Liver (tissue), 10 donors: ENCODE measurements at places on chromosomes 12 and 14. TPM values are rescaled to one million over a fixed set of nuclear protein-coding genes. Genes with fewer than 3 reads are reported as not detected.

GLT1D1 gene
- 17.7 TPM for total RNA-seq

EFS gene
- 0.42 TPM for total RNA-seq

SIX6 gene
- not detected for total RNA-seq

MFAP5 gene
- not detected for total RNA-seq

RPS6KA5 gene
- total RNA-seq = 2.3 TPM
